ENCODE measurements at places on chromosomes 13 and 19.
A peak's percentile ranks its signal among the peaks of the same experiment; 100 is the strongest.

DNA sequence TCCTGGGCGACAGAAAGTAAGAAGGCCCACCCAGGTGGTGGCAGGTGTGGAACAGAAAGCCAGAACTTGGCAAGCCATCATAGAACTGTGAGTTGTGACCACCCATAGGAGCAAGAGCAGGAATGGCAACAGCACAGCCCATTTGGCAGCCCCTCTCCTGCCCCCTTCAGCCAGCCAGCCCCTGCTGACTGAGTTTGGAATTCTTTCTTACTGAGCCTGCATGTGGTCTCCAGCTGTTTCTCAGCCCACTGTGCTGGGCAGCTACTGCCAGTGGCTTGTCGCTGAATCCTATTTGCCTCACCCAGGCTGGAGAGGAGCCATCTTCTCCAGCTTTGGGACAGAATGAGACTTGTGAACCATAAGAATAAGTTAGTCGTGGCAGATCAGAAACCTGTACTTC, 28.3 kb downstream of the CNMD start:
- DNase-seq, result no peak

GRCh38 chr13:97387890-97388289, 46.1 kb upstream of the RAP2A start:
- no peak for DNase-seq

- DNase-seq, result no peak
Measured at GRCh38 chr19:35519291-35519690, 5.8 kb upstream of the DMKN start.

DNA sequence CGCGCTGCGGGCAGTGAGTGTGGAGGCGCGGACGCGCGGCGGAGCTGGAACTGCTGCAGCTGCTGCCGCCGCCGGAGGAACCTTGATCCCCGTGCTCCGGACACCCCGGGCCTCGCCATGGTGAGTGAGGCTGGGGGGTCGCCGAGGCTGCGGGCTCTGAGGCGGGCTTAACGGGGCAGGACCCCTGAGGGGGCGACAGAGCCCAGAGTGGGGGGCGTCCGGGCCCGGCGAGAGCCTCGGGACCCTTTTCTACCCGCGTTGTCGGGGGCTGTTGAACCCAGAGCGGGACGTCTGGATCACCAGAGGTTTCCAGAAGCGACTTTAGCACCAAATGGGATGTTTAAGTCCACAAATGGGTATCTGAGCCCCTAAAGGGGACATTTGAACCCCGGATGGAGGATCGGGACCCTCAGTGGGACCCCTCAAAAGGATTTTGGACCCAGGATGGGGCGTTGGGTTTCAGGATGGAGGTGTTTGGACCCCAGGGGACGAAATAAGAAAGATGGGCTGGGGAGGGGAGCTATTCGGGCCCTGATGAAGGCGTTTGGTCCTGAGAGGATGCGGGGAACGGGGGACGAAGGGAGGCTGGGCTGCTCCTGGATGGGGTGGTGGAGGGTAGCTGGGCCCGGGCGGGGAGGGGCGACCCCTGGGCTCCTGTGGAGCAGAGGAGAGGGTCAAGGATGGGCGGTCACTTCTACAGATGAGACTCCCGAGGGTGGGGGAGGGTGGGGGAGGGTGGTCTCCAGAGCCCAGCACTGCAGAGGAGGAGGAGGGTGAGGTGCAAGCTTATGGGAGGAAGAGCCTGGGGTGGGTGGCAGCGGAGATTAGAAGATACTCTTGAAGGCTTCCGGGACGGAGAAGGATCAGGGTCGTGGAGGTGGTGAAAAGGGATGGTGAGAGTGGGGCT, at the start of gene CALM3:
TSS of gene CALM3 (plus strand) at position 13 of the 907 bp plus-strand sequence. CDS start at position 118, 105 bp downstream.
- DNase-seq, result no peak

GRCh38 chr13:75467040-75467728, 14.8 kb downstream of the TBC1D4 start:
- no peak for DNase-seq

- no peak for DNase-seq
Measured at GRCh38 chr13:98796798-98797197, 44.3 kb upstream of the SLC15A1 start.

DNA sequence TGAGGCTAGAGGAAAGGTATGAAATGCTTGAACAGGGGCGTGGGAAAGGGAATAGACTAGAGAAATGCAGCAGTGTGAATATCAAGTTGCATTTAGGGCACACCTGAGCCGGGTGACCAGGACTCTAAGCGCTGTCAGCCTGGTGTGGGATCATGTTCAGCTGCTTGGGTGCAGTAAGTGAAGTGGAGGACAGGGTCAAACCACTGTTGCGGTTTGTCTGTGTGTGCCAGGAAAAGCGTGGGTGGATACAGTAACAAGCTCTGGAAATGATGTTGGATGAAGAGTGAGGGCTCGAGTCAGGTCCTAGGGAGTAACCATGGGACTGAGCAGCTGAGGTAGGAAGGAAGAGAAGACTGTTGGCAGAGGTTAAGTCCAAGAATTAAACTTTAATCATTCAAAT, 15.8 kb downstream of the DGKH start:
- DNase-seq, result no peak

DNA sequence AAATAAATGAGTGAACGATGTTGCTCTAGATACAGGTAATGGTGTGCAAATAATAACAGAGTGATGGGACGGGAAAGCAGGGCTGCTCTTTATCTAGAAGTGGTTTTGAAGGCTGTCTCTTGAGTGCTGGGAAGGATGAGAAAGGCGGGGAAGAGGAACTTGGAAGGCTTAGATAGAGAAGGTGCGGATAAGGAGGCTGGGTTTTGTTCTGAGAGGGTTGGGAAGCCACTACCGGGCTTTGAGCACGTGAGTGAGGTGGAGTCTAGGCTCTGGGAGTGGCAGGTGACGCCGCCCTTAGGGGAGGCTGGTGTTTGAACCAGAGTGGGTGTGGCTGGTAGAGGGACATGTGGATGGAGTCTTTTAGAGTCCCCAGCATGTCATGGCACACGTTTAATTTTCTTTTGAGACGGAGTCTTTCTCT, 811 bp downstream of the ARMC6 start:
- DNase-seq, result no peak

- no peak for DNase-seq
Measured at GRCh38 chr19:29090783-29091526, 122.0 kb downstream of the UQCRFS1 start.

DNA sequence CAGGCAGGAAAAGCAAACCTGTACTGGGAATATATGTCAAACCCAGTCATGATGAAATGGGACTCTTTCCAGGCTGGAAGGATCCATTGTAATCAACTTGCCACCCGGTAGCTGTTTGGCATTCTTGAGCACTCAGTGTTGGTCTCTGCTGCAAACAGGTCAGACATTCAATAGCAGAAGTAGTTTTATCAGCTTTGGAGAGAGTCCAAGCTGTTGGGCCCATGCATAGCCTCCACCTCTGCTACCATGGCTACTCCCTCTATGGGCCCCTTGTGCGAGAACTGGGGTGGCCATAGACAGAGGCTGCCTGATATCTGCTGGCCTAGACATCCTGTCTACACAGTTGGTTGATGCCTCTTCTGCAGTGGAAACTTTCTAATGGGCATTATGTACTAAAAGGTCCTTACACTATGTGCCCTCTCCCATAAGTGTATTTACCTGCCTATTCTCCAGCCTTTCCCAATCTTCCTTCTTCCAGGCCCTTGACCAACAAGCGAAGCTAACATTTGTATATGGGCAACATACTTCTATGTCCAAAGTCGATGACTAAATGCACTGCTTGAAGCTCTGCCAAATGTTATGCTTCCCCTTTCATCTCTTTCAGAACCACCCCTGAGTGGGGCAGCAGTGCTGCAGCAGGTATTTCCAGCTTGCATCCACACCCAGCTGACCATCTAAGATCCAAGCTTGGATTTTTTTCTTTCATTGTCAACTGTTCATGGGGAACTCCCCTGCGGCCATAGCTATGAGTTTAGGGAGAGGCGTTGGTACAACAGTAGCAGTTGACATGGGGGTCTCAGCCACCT, 5.3 kb upstream of the RNF6 start:
- no peak for DNase-seq

GRCh38 chr13:45362939-45363338, 22.0 kb upstream of the TPT1 start:
- DNase-seq, result no peak

DNA sequence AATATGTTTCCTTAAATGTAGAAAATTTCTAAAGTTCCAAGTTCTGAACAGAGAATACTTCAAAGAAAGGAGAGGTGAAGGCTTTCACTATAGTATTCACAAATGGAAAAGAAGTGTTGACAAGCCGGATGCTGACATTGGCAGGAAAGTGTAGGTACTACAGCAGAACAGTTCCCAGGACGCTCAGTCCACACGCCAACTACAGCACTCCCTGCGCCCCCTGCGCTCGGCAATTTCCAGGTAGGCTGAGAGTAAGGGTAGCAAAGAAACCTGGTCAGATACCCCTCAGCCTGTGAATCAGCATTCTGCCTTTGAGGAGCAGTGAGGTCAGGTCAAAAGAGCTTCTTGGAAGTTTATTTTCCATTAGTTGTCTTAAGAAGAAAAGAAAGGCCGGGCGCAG, 115.3 kb downstream of the NALCN start:
- no peak for DNase-seq

- DNase-seq, result peak; percentile 77
Measured at GRCh38 chr19:3387645-3388589, 21.5 kb downstream of the NFIC start.

DNA sequence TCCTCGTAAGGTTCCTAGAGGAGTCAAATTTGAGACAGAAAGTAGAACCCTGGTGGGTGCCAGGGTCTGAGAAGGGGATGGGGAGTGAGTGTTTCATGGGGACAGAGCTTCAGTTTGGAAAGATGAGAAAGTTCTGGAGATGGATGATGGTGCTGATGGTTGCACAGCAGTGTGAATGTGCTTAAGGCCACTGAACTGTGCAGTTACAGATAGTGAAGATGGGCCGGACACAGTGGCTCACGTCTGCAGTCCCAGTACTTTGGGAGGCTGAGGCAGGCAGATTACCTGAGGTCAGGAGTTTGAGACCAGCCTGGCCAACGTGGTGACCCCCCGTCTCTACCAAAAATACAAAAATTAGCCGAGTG, 917 bp downstream of the SPC24 start:
- no peak for DNase-seq

DNA sequence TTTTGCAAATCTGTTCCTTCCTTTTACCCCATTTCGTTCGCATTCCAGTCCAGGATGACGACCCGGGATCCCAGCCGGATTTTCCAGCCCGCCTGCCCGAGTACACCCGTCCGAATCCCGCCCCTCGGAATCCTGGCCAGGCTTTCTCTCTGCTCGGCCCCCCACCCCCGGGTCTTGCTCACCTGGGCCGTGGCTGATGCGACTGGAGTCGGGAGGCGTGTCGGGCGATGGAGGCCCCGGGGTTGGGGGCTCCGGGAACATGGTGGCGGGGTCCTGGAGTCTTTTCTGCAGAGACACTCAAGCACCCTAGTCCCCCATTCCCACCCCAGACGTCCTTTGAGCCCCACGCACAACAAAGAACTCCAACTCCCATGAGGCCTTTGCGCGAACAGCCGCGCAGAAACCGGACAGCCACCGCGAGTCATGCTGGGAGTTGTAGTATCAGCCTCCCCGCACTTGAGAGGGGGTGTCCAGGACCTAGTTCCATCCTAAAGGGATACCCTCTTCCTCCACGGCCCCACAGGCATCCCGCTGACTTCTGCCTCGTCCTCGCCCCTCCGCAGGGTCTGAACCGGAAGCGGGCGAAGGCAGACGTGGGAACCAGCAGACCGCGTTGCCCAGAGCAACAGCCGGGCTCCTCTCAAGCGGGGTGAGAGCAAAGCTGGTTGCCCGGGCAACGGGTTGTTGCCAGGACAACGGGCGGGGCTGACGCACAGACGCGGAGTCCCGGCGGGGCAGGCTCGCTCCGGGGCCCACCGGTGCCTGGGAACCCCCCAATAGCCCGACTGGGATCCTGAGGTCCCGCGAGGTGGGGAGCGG, 1.1 kb downstream of the SYT5 start:
- DNase-seq, result peak; percentile 34

GRCh38 chr13:104015646-104016396, 949.6 kb upstream of the SLC10A2 start:
- DNase-seq, result no peak

DNA sequence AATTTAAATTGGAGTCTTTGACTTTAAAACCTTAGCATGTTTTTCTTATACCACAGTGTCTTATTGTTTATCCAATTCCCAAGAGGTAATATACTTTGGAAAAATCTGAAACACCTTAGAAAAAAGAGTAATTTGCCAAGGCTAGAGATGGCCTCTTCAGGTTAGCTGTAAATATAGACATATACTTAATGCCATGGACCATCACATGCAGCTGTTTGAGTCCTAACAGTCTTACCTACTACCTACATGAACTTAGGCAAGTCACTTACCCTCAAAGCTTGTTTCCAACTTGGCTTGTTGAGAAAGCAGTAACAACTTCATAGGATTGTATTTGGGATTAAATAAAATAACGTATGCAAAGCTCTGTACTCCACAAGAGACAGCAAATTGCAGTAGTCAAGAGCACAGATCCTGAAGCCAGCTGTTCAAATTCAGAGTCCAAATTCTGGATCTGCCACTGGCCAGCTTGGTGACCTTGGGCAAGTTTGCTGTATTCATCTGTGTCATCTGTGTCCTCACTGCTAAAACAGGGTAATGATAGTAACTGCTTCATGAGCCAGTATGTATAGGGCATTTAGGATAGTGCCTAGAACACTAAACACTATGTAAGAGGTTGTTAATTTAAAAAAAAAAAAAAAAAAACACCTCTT, 13.2 kb upstream of the SPART start:
- DNase-seq, result no peak

DNA sequence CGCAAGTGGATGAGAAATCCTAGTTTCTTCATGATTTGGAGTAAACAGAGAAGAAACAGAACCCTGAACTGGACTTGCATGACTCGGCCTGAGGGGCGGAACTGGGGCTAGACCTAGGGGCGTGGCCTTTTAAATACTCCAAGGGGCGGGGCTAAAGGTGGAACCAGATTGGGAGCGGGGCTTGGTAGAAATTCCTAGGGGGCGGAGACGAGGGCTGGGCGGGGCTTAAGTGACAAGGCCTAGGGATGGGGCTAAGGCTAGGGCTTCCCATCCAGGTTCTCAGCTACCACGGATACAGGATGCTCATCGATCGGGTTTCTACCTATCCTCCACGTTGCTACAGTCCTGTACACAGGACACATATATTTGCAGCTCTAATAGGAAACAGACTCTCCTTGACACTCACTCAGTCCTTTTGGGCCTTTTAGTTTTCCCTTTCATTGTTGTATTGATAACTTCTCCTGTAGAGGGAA, 372 bp upstream of the ZNF699 start:
- DNase-seq, result peak; percentile 96

DNA sequence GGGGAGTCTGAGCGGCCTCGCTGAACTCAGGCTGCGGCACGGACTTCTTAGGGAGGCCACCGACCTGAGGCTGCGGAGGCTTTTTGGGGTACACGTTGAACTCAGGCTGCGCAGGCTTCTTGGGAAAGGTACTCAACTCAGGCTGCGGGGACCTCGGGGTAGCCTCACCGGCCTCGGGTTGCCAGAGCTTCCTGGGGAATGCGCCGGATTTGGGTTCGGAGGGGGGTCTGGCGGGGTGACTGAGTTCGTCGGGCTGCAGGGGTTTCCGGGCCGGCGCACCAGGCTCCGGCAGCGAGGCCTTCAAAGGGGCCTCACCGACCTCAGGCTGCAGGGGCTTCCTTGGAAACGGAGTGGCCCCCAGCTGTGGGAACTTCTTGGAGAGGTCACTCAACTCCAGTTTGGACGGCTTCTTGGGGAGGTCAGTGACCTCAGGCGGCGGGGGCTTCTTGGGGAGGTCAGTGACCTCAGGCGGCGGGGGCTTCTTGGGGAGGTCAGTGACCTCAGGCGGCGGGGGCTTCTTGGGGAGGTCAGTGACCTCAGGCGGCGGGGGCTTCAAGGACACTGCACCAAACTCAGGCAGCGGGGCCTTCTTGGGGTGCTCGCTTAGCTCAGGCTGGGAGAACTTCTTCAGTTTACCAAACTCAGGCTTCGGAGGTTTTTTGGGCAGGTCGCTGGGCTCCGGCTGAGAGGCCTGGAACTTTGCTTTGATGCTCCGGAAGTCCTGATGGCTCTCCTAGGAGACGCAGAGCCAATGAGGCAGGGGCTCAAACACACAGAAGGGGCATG, 3.2 kb downstream of the PRAM1 start:
- no peak for DNase-seq

Measured in uterus (tissue), 4 donors.